ENCODE measurements at places on chromosomes 2 and 18.
A peak's percentile ranks its signal among the peaks of the same experiment; 100 is the strongest.

GRCh38 chr2:199258291-199258690, 199.4 kb downstream of the SATB2 start:
- no peak for DNase-seq

- DNase-seq: no peak
Measured at GRCh38 chr2:241121008-241121407, 18.9 kb upstream of the MTERF4 start.

GRCh38 chr2:168138374-168138773, 109.0 kb downstream of the STK39 start:
- DNase-seq: no peak

GRCh38 chr2:16608661-16609643, 56.7 kb downstream of the CYRIA start:
- DNase-seq: peak; percentile 96

- no peak for DNase-seq
Measured at GRCh38 chr18:57202881-57203280, 56.0 kb downstream of the BOD1L2 start.

- no peak for DNase-seq
Measured at GRCh38 chr2:218810256-218810655, 21.3 kb downstream of the PRKAG3 start.

GRCh38 chr2:1546023-1546591, 132.8 kb downstream of the TPO start:
- peak; percentile 89 for DNase-seq

- DNase-seq: no peak
Measured at GRCh38 chr18:46596119-46596518, 60.9 kb downstream of the LOXHD1 start.

GRCh38 chr2:69292256-69292655, 94.8 kb downstream of the GFPT1 start:
- DNase-seq: no peak

DNA sequence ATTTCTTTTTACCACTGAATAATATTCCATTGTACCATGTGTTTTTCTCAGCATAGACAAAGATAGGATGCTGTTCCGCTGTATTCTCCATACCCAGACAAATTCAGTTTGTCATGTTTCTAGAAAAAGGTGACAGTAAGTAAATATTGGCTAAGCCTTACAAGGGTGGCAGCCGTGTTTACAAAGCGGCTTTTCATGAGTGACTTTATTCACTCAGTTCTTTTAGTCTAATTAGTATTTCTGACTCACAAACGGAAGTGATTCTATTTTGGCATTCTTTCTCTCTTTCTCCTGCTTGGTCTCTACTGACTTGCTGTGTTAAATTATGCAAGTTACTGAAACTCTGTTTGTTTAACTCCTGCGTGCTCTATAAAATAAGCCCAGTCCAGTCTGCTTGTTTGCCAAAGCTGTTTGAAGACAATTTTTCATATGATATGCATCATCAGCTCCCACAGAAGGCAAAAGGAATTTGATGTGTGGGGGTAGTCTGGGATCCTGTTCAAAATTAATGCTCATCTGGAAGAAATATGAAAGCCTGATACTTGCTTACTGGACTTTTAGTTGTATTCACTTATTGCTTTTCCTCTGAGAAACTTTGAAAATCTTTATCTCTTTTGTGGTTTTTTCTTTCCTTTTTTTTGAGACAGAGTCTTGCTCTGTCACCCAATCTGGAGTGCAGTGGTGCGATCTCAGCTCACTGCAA, 2.3 kb upstream of the PLEKHH2 start:
- DNase-seq: peak; percentile 52

- DNase-seq: no peak
Measured at GRCh38 chr2:143051465-143051864, 77.8 kb upstream of the ARHGAP15 start.

DNA sequence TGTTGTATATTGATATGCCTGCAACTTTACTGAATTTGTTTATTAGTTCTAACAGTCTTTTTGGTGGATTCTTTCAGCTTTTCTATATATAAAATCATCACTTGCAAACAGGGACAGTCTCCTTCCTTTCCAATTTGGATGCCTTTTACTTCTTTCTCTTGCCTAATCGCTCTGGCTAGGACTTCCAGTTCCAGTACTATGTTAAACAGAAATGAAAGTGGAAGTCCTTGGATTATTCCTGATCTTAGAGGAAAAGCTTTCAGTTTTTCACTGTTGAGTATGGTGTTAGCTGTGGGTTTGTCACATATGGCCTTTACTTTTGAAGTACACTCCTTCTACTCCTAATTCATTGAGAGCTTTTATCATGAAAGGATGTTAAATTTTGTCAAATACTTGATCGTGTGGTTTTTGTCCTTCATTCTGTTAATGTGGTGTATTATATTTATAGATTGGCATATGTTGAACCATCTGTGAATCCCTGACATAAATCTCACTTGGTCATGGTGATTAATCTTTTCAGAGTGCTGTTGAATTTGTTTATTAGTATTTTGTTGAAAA, 52.9 kb downstream of the REL start:
- no peak for DNase-seq

DNA sequence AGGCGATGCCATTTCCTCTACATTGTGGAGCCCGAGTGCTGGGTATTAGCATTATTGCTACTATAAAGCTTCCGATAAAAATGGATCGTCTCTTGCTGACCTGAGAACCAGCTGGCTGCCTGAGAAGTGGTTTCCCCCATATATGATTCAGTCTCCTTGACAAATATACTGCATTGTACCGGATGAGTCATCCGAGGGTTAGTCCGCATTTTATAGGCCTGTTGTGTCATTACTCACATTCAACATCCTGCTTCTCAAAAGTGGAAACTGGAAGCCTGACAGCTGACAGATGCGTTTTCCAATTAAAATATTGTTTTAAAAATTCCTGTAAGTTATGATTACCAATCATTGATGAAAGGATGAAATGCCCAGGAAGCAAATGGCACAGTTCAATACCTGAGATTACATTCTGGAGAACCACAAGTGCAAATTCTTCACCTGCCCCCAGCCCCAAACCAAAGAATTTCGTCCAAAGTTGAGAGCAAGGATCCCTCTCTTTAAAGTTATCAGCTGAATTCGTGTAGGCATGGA, 65.7 kb downstream of the SPRED2 start:
- peak; percentile 31 for DNase-seq

DNA sequence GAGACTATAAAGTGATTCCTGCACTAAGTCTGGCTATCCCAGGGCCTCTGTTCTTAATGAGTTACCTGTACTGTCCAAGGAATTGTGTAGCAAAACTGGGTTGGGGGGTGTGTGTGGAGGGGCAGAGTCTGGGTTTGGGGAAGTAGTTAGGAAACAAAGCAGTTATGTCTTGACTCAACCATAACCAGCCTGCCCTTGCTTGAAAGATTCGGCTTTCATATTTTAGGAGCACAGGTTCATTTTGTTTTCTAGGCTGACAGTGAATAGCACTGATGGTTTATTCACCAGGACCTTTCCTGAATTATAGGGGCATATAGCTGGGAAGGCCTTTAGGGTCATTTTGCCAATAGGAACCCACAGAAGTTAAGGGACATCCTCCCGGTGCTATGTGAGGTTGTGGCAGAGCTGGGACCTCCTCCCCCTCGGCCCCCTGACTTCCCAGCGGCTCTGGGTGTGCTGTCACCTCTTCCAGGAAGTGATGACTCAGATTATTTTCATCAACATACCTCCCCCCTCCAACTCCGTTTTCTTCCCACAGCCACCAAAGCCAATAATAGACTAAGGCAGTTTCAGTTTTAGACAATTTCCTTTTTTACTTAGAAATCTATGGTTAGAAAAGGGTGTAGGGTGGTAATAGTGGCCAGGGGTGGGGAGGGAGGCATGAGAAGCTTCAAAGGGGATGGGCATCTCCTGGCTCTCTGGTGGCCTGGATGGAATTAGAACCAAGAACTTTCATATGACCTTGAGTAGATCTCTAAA, 44.8 kb downstream of the SETBP1 start:
- DNase-seq: no peak

DNA sequence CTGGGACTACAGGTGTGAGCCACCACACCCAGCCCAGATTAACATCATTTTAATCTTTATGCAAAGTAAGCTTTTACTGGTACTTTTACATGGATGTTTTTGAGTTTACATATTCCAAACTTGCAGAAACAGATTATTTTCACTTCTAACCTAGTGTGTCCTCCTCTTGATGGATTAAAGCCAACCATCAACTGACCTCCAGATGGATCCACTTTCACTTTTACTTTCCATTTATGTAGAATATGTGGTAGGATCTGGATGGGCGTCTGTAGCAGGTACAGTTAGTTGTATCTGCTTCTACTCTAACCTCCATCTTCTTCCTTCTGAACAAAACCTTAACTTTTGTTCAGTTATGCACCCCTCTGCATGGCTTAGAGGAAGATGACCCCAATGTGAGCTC, 264.1 kb downstream of the CDH20 start:
- DNase-seq: no peak

DNA sequence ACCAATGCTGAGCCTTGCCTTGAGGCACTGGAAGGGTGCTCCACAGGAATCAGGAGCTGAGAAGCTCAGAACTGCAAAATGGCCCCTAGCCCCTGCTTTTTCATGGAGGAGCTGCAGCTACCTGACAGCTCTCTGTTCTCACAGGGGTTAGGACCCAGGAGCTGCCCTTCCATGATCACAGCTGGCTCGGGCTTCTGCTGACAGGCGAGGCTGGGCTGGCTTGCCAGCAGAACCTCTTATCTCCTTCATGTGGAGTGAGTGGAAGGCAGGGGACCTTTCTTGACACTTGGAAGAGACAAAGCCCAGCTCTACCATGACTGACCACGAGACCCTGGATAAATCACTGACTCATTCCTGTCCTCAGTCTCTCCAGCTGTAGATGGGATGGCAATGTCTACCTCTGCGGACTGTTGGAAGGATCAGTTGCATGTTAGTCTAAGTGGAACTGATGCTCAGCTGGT, 113.4 kb downstream of the CAPN13 start:
- no peak for DNase-seq

GRCh38 chr2:28664120-28664842, 87.3 kb upstream of the PPP1CB start:
- peak; percentile 77 for DNase-seq

Measured in eye (tissue), 1 donor.